ENCODE measurements at places on chromosomes 7 and 10.

DNA sequence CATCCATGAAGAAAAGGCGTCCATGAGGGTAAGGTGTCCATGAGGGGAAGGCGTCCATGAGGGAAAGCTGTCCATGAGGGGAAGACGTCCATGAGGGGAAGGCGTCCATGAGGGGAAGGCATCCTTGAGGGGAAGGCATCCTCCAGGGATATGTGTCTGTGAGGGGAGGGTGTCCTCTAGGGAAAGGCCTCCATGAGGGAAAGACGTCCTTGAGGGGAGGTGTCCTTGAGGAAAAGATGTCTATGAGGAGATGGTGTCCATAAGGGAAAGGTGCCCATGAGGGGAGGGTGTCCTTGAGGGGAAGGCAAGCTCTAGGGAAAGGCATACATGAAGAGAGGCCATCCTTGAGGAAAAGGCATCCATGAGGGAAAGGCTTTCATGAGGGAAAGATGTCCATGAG lies 92.6 kb downstream of the INPP5A start:
- DNase-seq, result no peak

DNA sequence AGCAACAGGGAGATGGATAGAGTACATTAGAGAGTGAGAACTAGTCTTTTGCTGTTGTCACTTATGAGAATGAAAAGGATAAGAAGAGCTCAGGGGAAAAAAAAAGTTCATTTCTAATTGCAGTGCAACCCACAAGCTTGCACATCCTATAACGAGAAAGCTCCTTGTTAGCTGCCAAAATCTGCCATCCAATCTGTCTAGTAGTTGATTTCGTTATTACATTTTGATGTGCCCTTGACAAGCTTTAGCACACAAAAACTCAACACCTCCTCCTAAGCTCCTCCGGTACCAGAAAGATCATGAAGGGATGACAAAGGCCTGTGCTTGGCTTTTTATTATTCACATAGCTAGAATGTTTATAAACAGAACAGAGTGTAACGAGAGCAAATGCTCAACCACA lies 519.4 kb downstream of the SUGCT start:
- no peak for DNase-seq

DNA sequence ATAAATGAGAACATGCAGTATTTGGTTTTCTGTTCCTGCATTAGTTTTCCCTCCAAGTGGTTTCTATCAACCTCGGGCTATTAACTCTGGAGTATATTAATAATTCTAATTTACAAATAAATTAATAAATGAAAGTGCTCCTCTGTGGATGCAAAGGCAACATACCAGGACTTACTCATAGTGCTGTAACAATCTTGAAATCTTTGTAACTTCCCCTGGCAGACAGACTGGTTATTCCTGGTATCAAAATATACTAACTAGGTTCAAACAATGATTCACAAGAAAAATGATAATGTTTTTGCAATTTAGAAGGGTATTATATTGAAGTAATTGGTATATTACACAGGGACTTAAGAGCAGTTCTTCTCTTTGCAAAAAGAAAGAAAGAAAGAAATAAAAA lies 177.2 kb downstream of the FANK1 start:
- no peak for DNase-seq

DNA sequence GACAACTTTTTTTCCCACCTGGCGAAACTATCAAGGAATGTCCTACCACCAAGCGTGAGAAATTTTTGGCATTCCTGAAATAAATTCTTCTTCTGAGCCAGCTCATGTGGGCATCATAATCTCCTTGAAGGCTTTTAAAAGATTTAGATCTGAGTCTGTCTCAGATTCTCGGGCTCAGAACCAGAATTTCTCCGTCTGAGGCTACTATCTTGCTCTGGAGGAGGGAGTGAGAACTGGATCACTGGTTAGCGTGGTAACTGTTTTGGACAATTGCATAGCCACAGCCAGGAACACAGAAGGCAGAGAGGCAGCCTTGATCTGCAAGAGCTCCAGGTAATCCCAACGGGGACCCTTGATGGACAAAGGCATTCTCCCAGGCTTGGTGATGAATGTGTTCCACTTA lies 1.0 kb upstream of the PLAC9 start:
- DNase-seq, result no peak

DNA sequence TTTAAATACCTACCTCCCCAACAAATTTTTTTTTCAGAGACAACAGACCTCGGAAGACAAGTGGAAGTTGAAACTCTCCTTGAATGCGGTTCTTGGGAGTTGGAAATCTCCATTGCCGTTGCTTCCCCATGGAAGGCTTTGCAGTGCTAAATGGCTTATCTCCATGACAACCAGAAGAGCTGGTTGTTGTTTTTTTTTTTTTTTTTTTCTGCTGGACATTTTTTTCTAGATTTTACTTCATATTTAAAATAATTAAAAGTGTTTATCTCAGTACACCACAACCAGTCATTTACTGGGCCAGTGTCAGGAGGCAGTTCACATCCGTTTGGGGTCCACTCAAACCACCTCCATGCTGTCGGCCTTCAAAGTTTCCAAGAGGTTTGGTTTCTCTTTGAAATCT lies 348.5 kb upstream of the PRKCQ start:
- DNase-seq, result no peak

- no peak for DNase-seq
Measured at GRCh38 chr7:114151777-114152176, 233.0 kb upstream of the PPP1R3A start.

GRCh38 chr7:151142686-151143040 lies 24.8 kb downstream of the GBX1 start:
- DNase-seq, result no peak

DNA sequence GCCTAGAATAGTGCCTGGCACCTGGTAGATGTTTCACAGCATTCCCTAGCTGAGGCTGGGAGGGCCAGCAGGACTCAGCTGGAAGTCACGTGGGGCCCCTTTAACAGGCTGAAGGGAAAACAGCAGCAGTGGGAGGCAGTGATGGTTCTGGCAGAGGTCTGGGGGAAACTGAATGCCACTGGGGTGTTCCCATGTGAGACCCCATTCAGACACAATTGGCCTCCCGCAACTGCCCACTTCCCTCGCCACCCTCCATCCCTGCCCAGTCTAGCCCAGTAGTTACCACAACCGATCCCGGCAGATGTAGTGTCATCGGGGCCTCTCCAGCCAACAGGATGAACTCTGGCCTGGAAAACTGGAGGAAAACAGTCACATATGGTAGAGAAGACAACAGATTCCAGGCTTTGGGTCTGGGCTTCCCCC lies 38.3 kb downstream of the FRMPD2 start:
- DNase-seq, result no peak

DNA sequence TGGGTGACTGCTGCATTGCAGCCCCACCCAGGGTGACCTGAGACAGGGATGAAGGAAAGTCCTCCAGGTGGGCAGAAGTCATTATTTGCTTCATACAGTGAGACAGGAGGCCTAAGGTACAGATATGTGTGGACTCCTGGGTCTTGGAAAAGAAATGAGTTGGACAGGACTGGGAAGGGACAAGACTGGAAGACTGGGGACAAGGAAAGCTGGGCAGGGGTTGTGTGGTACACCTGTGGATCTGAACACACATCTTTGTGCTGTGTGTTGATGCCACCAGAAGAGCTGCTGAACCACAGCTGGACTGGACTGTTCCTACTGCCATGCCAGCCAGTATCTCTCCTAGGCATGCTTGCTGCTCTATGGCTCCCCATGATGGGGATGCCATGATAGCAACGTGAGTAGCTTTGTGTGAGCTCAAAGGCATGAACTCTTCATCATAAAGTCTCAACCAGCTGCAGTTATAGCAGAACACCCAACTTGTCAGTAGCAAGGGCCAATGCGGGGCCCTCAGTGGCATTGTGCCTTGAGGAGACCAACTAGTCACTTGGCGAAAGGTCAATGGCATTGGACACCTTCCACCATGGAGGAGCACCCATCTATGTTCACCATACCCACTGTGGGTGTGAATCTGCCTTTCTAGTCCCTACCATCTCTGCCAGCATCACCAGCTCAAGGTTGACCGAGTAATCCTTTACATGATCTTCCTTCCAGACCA lies 76.0 kb upstream of the GRB10 start:
- no peak for DNase-seq

- no peak for DNase-seq
Measured at GRCh38 chr7:48528646-48529045, 357.4 kb downstream of the ABCA13 start.

DNA sequence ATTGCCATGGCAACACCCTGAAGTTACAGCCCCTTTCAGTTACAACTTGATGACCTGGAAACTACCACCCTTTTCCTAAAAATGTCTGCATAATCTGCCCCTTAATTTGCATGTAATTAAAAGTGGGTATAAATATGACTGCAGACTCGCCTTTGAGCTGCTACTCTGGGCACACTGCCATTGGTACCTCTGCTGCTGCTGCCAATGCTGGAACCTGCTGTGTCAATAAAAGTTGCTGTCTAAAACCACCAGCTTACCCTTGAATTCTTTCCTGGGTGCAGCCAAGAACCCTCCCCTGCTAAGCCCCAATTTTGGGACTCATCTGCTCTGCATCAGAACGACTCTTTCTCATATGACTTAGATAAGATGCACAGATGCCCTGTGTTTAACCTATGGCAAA lies 10.2 kb upstream of the FRA10AC1 start:
- no peak for DNase-seq

- DNase-seq, result no peak
Measured at GRCh38 chr10:47454780-47455058, 29.2 kb downstream of the ANXA8 start.

- no peak for DNase-seq
Measured at GRCh38 chr7:149478754-149479153, 17.9 kb upstream of the ZNF777 start.

- no peak for DNase-seq
Measured at GRCh38 chr7:37765872-37766525, 82.4 kb upstream of the NME8 start.

GRCh38 chr10:126521399-126521798 lies 133.1 kb upstream of the ADAM12 start:
- no peak for DNase-seq

- DNase-seq, result no peak
Measured at GRCh38 chr7:43294080-43294630, 181.7 kb downstream of the HECW1 start.

DNA sequence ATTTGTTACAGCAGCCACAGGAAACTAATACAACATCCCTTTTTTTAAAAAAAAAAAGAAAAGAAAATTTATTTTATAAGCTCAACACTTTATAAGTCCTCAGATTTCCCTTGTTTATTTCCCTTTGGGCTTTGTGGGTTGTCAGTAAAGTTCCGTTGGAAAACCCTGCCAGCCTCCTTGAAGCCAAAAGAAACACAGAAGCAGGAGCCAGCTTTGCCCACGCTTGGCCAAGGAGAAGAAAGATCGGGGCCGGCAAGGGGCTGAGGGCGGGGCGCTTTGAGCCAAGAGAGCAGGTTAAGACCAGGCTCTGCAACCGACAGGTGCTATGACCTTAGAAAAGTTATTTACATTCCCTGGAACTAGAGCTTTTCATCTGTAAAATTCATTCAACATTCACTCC lies 72.7 kb downstream of the RGS10 start:
- no peak for DNase-seq

DNA sequence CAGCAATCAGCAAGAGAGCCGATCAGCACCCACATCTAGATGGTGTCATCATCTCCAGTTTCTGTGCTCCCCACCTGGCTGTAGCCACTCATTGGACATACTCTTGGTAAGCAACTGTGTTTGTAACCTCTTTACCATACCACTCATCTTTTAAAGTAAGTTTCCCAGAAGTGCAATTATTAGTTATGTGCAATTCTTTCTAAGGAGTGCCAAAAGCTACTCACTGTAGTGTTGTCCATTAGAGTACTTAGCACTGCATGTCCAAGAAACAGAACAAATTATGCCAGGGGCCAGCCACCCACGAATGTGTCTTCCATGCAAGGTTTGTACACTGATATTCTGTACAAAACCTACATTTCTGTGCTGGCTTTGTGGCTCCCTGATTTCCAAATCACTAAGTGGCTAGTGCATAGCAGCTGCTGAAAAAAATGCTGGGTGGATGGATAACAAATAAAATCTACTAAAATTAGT lies 131.9 kb downstream of the SRPK2 start:
- no peak for DNase-seq

DNA sequence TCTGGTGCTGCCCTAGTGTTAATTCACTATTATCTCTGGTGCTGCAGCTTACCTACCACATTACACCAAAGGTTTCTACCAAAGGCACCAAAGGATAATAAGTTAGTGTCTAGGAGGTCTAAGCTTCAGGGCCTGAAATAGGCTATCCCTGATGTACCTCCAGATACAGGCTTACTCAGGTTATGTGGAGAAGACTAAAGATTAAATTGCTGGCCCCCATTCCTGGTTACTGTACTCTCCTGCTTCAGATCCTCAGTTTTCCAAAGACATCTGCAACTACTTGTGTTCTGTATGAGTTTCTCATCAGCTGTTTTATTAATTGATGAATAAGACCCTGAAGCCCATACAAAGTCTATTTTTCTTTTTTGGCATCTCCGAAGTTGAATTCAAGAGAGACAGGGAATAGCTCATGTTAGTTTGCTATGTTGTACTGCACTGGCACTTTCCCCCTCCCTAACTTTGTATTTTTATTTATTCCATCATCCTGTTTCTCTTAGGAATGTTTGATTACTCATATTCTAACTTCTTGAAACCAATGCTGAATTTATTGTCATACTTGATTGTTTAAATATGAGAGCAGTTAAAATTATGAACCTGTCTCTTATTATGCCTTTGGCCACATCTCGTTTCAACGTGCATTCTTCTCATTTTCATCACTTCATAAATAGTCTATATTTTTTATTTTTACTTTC lies 85.9 kb downstream of the PON1 start:
- DNase-seq, result no peak

DNA sequence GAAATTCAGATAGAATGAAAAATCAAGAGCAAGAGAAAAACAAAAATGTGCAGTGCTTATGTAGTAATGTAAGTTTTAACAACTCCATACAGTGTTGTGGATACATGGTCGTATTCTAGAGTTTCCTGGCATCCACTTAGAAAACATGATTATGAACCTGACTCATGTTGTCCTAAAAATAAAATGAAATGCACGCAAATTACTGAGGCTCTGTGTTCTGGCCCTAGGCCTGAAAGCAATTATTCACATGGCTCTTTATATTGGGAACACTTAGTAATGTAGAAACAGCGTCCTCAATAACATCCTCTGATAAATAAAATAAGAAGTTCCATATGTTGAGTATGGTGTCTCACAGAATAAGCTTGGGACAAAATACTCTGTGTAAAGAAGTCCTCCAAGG lies 200.2 kb upstream of the SEMA3E start:
- no peak for DNase-seq

GRCh38 chr10:128167926-128168520 lies 41.8 kb upstream of the MKI67 start:
- no peak for DNase-seq

- DNase-seq, result no peak
Measured at GRCh38 chr10:88095778-88096431, 232.5 kb downstream of the PTEN start.

GRCh38 chr10:78524342-78524741 lies 490.7 kb downstream of the RPS24 start:
- no peak for DNase-seq

- DNase-seq, result no peak
Measured at GRCh38 chr10:103566536-103566935, 73.0 kb downstream of the NEURL1 start.

- DNase-seq, result no peak
Measured at GRCh38 chr7:51349820-51350545, 33.4 kb upstream of the COBL start.
